Activated gamma-delta T cell treated with anti-CD3 and anti-CD28 coated beads, Interleukin-2, amount 50 U/mL, for 16 hours (primary cell): ENCODE measurements at places on chromosomes 2 and 18.

DNA sequence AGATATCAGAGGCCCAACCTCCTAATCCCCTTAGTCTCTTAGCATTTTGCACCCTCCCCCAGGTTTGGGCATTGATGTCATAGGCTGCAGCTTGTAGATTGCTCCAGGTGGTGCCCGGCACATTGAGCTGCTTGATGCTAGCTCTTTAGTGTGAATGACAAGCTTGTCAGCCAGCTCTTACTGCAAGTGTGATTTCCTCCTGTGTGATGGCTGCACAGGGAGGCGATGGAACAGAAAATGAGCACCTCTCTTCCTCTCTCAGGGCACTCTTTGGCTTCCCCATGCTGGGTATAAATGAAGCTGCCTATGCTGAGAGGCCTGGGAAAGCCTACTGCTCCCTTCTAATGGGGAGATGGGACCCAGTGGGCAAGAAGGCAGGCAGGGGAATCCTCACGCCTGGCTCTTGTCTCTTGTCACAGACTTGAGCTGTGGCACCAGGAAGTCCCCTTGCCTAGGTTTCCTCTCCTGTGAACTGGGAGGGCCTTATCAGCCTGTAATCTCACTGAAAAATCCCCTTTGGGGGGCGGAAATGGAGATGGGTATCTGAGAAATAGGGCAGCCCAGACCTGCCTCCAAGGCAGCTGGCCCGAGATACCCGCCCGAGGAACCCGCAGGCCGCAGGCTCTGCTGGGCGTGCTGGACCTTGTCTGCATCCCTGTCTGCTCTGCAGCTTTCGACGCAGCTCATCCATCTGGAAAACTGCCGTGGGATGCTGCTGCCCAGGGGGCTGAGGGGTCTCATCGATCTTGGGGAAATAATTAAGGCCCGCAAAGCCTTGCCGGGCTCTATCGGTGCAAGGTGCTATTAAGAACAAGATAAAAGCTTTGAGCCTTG is 163.5 kb upstream of the CXCR4 start:
- peak; percentile 53 for DNase-seq

DNA sequence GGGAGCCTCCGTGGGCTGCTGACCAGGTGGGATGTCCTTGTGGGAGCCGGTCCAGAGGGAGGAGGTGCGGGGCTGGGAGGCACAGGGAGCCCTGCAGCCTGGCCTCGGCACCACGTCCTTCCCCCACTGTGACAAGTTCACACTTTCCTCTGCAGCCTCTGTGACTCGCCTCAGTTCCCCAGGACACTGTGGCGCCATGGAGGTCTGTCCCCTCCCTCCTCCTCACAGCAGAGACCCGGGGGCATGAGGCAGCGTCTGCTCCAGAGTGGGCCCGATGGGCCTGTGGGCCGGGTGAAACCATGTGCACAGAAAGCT is 27.3 kb upstream of the KCNG2 start:
- no peak for DNase-seq

GRCh38 chr2:233059797-233060500 is at the start of gene INPP5D:
TSS of gene INPP5D (plus strand) at chr2:233060342. CDS start at chr2:233060479, 137 bp downstream.
- peak; percentile 60 for DNase-seq

GRCh38 chr2:70943205-70943871 is 7.6 kb downstream of the ATP6V1B1 start:
- DNase-seq: no peak

- no peak for DNase-seq
These were observed 13.8 kb upstream of the SGPP2 start for GRCh38 chr2:222410534-222410933.

- no peak for DNase-seq
These were observed 376.5 kb downstream of the TMEM182 start for GRCh38 chr2:103138123-103138901.

DNA sequence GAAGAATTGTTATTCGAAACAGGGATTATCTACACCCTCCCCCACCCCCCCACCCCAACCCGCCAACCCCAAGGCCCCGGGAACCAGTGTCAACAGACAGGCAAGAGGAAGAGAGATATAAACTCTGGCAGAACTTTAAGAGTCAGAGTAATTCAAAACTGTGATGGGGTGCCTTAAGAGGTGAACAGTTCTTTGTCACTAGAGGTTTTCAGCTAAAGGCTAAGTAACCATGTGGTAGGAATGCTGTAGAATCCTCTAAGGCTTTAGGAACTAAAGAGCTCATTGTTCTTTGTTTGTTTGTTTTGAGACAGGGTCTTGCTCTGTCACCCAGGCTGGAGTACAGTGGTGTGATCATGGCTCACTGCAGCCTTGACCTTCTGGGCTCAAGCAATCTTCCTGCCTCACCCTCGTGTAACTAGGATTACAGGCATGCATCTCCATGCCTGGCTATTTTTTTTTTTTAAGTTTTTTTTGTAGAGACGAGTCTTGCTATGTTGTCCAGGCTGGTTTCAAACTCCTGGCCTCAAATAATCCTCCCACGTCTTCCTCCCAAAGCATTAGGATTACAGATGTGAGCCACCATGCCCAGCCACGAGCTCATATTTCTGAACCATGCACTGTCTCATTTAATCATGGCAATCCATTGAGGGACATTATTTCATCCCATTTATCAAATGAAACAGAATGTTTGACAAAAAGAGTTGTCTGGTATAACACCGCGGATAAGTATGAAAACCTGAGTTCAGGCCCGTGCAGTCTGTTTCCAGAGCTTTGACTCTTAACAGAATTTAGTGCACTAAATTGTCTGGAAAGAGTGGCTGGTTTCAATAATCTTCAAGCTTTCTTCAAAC is 20.8 kb upstream of the TMEM17 start:
- DNase-seq: no peak

DNA sequence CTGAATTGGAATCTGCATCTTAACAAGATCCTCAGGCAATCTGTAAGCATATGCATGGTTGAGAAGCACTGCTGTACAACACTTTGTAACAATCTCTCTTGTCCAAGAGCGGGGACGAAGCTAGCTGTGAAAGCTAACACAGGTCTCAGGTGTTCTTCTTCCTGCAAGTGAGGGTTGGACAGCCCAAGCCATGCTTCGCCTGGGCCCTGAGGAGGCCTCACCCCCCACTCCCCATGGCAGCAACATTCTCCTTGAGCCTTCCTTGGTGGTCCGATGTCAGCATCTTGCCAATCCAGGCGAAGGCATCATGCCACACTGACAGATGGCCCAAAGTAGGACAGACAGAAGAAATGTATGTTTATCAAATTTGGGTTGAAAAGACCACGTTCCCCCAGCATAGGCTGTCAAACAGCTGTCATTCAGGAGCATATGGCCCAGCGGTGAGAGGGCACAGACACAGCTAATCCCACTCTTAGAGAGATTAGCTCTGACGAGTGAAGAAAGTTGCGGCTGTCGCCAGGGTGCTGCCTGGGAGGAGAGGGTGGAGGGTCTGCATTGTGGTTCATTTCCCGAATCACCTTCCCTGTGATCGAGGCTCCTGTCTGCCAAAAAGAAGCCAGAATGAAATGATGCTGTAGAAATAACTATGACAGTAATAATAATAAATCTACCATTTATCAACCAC is 344.7 kb downstream of the MYCN start:
- no peak for DNase-seq

- no peak for DNase-seq
These were observed 426.7 kb upstream of the MYT1L start for GRCh38 chr2:2757764-2758163.

GRCh38 chr18:43744960-43745745 is 467.9 kb upstream of the SYT4 start:
- DNase-seq: no peak

DNA sequence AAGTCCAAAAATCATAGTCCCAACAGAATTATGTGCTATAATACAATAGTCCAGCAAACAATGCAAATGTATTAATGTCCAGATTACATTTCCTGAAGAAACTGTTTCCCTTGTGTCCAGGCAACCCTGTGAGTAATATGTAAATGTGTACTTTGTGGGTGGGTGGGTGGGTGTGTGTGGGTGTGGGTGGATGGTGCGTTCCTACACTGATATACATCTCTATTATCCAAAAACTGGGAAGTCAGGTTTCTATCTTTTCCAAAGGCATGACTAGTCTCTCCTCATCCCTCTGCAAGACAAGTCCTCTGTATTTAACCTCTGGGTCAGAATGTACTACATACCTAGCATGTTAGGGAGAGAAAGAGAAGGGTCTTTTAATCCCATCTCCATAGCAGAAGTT is 71.6 kb downstream of the LNPK start:
- no peak for DNase-seq

DNA sequence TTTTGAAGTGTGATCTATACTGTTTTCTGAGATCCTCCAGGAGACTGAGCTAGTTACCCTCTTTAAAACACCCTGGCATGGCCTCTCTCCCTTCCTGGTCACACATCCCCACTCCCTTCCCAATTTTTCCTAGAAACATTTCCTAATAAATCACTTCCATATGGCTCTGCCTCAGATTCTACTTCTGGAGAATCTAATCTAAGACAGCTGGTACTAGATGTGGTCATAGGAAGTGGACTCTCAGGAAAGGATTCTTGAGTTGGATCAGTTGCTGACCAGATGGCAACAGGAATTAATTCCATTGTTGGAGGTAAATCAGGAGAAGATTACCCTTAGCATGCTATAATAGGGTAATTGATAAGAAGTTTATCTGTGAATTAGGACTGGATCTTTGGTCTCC is 310.5 kb downstream of the SATB2 start:
- no peak for DNase-seq

GRCh38 chr2:206084439-206084869 is 1.5 kb downstream of the INO80D start:
- no peak for DNase-seq

- DNase-seq: no peak
These were observed 5.7 kb upstream of the PTPRN start for GRCh38 chr2:219314804-219315468.

- DNase-seq: no peak
These were observed 27.5 kb downstream of the ARHGAP25 start for GRCh38 chr2:68762100-68762499.

- DNase-seq: no peak
These were observed 170.5 kb downstream of the PHLPP1 start for GRCh38 chr18:62885804-62886203.

- DNase-seq: no peak
These were observed 138.9 kb downstream of the CCDC148 start for GRCh38 chr2:158317642-158318041.

DNA sequence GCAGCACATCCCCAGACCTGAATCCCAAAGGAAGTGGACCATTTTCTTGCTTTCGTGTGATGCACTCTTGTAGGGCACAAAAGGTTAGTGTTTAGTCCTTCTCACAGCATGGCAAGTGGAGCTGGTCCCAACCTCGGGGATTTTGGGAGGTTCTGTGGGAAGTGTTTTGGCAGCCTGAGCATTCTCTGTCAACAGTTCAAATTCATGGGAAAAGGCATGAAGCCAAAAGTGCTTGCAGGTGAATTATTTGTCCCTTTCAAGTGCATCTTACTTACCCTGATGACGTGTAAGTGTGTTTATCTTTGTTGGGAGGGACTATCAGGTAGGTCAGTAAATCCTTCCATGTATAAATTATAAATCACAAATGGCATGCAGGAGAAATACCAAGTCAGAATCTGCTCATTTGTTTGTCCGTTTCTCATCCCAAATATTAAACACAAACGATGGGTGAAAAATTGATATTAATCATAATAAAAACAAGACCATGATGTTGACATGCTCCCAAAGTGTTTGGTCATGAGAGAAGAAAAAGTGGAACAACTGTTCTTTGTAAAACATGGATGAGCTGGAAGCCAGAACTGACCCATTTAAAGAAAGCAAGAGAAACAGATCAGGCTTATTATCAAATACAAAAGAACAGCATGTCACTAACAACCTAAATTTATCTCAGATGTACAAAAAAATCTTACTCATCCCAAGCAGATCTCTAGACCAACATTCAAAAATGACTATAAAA is 57.6 kb downstream of the EPHA4 start:
- DNase-seq: no peak

- no peak for DNase-seq
These were observed 95.1 kb downstream of the MYO5B start for GRCh38 chr18:50099725-50100407.

GRCh38 chr18:45255197-45255890 is 359.9 kb upstream of the SLC14A2 start:
- DNase-seq: no peak

- DNase-seq: no peak
These were observed 114.2 kb downstream of the SEPTIN10 start for GRCh38 chr2:109499566-109499965.

- no peak for DNase-seq
These were observed 46.4 kb upstream of the STON1 start for GRCh38 chr2:48483506-48483905.

- DNase-seq: no peak
These were observed 74.8 kb downstream of the TXNL1 start for GRCh38 chr18:56563568-56563967.

DNA sequence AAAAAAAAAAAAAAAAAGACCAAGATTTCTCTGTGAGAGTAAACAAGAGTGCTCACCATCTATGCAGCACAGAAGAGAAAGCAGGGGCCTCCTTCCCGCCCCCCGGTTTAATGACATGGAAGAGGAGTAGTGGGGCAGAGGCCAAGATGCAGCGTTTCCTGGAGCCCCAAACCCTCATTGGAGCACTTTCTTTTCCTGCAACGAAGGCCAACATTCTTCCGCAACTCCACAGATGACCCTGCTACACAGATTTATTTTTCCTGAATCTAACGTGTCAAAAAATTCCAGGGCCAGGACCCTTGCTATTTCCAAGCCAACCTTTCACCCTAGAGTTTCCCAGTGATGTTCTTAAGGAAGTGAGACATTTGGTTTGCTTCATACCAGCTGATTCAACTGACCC is 189.6 kb downstream of the MIB1 start:
- DNase-seq: no peak

DNA sequence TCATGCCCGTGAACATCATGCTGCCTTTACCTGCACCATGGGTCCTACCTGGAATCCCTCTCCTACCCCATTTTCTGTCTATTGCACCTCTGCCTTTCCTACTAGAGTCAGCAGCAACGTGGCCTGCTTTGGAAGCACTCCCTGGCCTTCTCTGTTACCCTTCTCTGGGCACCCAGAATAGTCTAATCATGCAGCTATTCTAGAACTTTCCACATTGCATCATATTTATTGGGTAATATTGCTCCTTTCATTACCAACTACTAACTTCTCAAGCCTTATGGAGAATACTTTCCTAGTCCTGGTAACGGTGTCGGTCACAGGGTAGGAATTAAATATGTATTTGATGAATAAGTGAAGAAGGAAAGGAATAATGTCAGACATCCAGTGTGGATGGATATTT is 33.3 kb upstream of the CREG2 start:
- no peak for DNase-seq

DNA sequence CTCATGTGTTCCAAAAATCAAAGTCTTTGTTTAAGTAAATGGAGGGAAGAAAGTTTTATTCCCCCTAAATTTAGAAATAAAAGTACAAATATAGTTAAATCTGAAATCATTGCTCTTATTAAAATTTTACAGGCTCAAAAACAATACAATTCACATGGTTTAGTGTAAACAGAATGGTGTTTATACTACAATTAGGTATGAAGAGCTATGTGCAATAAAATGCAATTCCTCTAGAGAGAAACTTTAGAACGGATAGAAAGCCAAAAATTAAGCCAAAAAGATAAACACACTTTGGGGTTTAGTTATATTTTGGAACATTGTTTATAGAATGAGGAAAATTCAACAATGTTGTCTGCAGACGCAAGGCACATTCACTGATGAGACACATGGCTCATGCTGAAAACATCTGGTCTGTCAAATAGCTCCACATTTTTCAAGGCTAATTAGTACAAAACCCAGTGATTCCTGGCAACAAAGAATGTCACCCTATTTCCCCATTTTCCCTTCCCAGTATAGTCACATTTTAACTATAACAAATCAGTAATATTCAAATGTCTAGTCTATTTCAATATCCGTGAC is 103.3 kb downstream of the EXOC6B start:
- no peak for DNase-seq
